ENCODE measurements at places on chromosomes 2 and 18.
A peak's percentile ranks its signal among the peaks of the same experiment; 100 is the strongest.

DNA sequence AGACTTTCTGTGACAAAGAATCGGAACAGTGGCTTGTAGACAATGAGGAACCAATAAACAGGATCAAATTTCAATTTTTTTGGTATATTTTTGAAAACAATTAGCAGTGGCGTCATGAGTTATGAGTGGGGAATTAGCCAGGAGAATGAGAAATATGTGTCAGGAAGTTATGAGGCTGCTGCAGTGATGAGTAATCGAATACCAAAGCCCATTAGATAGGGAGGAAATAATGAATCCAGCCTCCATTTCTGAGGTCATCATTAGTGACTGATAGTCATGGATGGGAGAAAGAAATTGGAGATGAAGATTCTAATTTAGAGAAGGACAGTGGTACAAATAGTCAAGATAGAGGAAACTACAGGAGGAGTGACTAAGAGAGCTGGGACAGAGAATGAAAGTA is 673.1 kb upstream of the VRK2 start:
- DNase-seq: no peak

DNA sequence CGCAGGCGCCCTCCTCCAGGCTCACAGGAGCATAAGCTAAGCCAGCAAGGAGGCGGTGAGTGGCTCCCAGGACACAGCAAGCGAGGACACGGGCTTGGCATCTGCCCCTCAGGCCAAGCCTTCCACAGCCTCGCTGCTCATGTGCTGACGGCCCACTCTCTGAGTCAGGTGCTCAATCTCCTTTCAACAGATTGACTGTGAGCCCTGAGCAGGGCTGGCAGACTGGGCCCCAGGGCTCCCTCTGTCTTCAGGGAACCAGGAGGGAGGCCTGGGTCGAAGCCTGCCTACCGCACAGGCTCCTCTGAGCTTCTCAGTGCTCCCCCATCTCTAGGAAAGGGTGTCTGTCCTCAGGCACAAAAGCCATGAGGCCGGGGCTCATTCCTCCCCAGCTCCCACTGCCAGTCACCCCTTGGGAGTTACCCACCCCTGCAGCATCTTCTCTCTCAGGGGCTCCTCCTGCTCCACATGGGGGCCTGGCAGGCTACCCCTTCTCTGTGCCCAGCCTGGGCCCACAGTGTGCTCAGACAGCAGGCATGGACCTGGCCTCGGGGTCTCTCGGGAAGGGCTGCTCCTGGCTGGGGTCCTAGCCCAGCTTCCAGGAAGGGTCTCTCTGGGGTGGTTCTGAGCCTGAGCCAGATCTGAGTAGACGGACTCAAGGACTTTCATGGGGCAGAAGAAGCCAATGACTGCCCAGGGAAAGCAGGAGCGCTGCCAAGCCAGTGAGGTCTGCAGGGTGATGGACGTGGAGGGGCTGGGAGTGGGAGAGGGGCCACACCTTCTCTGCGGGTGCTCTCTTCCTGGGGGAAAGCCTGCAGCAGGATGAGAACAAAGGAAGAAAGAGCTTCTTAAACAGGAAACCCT is 138.0 kb upstream of the GPC1 start:
- DNase-seq: no peak

- peak; percentile 94 for DNase-seq
These were observed 1.9 kb upstream of the MEIS1 start for GRCh38 chr2:66432801-66433694.

DNA sequence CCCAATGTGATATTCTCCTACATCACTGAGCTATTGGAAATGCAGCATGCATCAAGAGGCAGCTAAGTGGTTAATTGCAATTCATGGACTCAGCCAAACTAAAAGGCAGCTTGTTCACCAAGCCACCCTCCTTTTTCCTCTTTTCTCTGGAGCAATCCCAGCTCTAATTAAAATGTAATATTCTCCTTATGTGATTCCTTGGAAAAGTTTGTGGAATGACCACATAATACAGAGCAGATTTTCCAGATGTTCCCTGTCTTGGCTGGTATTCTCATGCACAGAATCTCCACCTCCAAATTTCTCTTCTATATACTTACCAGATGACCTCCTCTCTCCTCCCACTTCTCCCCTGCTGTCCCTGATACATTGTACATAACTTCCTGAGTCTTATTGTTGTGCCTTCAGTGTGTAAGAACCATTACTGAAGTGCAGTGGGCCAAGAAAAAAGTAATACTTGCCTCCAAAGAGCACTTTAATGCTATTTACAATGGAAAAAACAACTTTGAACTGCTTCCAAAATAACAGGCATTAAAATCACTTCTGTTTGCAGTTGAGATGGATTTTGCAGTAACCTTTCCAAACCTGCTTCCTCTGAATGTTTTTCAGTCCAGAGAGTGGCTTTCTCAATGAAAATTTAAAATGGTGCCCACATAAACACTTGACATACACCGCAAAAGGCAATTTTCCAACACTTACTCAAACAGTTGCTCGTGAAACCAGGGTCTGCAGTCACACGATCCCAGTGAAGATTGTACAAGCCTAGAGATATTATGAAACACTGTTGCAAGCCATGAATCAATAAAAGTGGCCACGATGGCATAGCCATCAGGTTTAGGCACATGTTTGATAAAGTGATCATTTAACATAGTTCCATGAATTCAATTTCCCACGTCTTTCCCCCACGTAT is 258.0 kb downstream of the MTX2 start:
- no peak for DNase-seq

- peak; percentile 13 for DNase-seq
These were observed 23.9 kb downstream of the ME2 start for GRCh38 chr18:50902797-50903196.

DNA sequence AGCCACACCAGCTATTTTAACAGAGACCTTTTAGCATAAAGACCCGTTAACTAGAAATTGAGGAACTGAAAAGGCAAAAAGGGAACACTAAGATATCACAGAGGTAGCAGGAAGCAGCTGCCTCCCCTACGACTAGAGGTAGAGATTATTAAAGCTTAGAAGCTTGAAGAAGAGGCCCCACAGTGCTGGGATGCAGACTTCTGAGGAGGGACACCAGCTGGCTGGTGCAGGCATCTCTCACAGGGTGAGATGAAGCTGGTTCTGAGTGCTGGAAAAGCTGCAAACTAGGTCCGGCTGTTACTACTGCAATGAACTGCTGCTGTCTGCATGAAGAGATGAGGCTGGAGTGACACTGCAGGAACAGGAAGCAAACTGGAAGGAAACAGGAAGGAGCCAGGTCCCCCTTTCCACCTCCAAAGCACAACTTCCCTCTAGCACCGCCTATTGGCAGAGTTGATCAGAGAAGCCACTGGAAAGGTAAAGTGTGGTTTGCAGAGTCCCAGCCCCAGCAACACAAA is 61.2 kb upstream of the MRPS9 start:
- DNase-seq: no peak

- no peak for DNase-seq
These were observed 700.0 kb upstream of the NXPH2 start for GRCh38 chr2:139480161-139480650.

GRCh38 chr2:229653531-229653930 is 60.8 kb downstream of the DNER start:
- DNase-seq: no peak

GRCh38 chr2:188478724-188479123 is 187.1 kb downstream of the GULP1 start:
- no peak for DNase-seq

- DNase-seq: no peak
These were observed 61.5 kb downstream of the BARD1 start for GRCh38 chr2:214747992-214748391.

DNA sequence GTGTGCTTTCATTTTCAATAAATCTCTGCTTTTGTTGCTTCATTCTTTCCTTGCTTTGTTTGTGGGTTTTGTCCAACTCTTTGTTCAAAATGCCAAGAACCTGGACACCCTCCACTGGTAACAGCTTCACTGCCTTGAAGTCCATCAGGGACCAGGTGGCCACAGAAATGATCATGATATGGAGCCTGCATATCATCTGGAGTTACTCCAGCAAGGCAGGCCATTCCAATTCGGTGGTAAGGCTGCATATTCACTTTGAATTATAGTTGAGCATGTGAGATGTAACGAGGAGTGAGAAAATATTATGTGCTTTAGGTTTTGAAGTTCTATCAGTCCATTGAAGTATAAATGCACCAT is 26.3 kb upstream of the SPATA3 start:
- no peak for DNase-seq

DNA sequence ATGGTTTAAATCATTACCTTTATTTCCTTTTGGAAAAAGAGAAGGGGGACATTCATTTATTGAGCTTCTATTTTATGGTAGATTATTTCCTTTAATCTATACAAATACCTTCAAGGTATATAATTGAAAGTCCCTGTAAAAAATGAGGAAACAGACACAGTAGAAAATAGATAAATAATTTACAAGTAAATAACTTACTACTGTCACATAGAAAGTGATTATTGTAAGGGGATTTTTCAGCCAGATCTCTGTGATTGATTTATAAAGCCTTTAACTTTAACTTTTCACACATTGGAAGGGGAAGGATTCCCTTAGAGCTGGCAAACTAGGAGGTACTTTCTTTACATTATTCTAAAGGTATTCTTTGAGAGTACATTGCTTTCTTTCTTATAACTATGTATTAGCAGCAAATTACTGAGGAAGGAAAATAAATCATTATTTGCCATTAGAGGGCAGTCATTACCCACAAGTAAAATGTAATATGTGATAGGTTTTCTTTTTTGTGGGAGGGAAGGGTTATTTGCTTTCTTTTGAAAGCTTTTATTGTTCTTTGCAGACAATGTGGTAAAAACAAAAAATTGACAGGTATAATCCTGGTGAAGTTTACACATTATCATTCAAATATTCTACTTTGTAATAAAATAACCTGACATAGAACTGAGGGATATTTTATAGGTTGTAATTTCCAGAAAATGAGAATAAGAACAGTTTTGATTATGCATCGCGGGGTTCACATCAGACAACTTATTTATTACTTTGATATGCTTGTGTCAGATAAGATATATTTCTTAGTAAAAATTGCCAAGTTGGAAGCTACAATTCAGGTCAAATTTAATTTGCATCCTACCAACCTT is 24.8 kb upstream of the RPE start:
- DNase-seq: no peak

- DNase-seq: no peak
These were observed 78.2 kb downstream of the UBE2E3 start for GRCh38 chr2:181058378-181059269.

GRCh38 chr2:77087987-77088414 is 434.2 kb downstream of the LRRTM4 start:
- DNase-seq: no peak

- no peak for DNase-seq
These were observed 244.2 kb upstream of the BOD1L2 start for GRCh38 chr18:56902653-56903052.

GRCh38 chr2:128389388-128390086 is 70.9 kb upstream of the HS6ST1 start:
- no peak for DNase-seq

DNA sequence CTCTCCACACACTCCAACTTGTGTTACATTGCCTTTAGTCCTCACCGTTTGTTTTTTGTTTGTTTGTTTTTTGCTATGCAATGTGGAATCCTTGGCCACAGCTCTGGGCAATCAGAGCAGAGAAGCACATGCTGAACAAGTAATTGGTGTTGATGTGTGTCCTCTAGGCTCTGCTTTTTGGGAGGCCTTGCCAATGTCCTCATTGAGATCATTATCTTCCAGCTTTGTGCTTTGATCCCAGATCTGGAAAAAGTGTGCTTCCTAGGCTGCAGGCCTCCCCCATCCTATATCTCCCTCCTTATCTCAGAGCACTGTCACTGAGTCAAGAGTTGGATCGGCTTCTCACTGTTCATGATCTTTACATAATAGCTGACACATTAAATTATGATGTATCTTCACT is 25.9 kb downstream of the OSR1 start:
- no peak for DNase-seq
